NT2/D1 (cell line): ENCODE measurements at places on chromosomes 2 and 18.
A peak's percentile ranks its signal among the peaks of the same experiment; 100 is the strongest.

- no peak for DNase-seq
Measured at GRCh38 chr2:101521487-101521886, 46.6 kb upstream of the RFX8 start.

DNA sequence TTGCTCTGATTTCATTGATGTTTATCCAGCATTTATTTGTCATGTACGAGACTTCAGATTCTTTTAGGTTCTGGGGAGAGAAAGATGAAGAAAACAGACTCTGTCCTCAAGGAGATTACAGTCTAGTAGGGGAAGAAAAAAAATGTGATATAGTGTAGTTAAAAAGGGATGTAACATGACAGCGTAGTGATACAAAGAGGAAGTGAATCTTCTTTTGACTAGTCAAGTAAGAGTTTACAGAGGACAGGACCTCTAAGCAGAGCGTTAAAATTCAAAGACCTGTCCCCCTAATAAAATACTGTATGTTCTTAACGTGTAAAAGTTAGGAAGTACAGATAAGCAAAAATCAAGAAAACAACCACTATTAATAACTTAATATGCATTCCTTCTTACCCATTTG, 47.7 kb downstream of the NCOA1 start:
- DNase-seq: no peak

- DNase-seq: no peak
Measured at GRCh38 chr2:82636402-82637020, 1822.6 kb downstream of the SUCLG1 start.

GRCh38 chr2:128314348-128315121, 4.1 kb downstream of the HS6ST1 start:
- DNase-seq: no peak

DNA sequence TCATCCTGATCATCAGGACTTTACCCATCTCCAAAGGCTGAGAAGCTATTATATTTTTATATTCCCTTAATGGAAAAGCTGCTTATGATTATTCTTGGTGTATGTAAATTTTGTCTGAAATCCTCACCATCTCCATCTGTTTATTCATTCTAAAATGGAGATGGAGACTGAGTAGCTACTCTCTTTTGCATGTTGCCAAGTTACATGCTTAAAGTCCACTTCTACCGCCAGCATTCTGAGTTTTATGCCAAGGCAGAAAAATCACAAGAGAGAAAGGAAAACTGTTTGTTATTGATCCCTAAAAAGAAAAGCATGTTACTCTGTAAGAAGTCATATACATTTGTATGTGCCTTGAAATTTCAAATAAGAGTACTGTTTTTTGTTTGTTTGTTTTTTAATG, 94.4 kb upstream of the NOSTRIN start:
- no peak for DNase-seq

GRCh38 chr2:105384216-105384615, 14.6 kb downstream of the FHL2 start:
- DNase-seq: no peak

DNA sequence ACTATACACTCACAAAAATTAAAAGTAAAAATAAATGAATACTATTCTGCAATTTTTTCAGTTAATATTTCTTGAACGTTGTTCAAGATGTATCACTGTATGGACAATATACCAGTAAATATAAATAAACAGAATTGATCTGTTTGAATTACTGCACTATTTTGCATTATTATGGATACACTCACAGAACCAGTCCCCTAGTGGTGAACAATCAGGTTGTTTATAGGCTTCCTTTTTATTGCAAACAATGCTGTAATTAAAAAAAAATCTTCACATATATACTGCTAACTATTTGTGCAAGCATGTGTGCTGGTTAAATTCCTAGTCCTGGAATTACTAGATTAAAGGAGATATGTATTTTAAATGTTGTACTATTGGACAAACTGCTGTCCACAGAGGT, 306.0 kb downstream of the FBXO15 start:
- no peak for DNase-seq

DNA sequence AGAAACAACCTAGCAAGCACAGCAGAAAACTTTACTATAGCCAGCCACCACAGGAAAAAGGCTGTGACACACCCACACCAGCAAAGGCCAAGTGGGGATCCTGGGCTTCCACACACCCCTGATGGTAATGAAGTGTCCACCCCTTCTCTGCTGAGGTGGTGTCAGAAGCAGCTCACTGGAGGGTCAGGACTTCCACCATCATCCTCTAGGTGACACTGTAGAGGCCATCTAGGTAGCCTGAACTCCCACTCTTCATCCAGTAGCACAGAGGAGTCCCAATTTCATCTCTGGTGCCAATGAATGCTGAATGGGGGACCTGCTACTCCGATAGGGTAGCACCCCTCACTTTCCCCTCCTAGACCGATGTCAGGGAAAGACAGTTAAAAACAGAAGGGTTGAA, 1544.4 kb downstream of the LRP1B start:
- peak; percentile 38 for DNase-seq

- DNase-seq: no peak
Measured at GRCh38 chr18:67373636-67374035, 142.9 kb downstream of the DSEL start.

- DNase-seq: peak; percentile 25
Measured at GRCh38 chr2:17878281-17879136, at the start of gene KCNS3. Gene KCNS3, plus strand, starts transcription at chr2:17878667. Its CDS starts 52,342 bp downstream, at chr2:17931009.

- no peak for DNase-seq
Measured at GRCh38 chr2:174587579-174587978, 10.0 kb downstream of the WIPF1 start.

DNA sequence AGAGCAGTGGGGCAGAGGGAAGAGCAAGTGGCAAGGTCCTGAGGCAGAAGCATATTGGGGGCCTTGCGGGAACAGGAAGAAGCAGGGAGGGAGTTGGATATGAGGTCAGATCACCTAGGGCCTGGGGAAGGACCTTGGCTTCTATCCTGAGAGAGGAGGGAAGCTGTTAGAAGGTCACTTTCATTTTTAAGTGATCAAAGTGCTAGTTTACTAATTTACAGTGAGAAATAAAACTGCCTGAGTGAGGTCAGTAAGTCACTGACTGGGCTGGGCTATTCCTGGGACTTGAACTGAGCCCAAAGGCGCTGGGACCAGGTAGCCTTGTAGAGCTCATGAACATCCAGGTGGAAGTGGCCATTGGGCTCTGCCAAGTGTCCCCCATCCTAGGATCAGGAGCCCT, 76.6 kb upstream of the B3GNT7 start:
- DNase-seq: no peak

GRCh38 chr2:11758647-11759046, 12.2 kb downstream of the LPIN1 start:
- DNase-seq: no peak

DNA sequence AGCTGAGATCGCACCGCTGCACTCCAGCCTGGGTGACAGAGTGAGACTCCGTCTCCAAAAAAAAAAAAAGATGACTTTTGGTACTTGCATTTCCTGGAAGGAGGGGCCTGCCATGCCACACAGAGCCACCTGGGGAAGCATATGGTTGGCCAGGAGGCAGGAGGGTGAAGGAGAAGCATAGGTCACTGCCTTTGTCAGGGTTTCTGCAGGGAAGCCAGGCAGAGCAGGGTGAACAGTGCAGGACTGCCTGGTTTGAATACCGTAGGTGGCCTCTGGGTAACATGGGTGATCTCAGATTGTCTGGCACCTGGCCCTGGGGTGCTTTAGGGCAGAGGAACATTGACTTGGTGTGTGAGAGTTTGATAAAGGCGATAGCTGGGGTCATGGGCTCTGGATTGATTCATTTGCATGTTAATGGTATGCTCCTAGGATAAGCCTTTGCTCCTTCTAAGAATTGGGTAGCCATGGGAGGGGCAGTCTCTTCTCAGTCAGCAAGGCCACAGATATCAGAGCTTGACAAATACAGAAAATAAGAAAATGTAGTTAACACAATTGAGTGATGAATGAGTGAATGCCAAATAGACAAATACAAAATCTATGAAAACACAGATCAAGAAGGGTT, 124.0 kb upstream of the SEC11C start:
- no peak for DNase-seq

- DNase-seq: peak; percentile 54
Measured at GRCh38 chr2:121804340-121804739, 48.9 kb downstream of the TSN start.

DNA sequence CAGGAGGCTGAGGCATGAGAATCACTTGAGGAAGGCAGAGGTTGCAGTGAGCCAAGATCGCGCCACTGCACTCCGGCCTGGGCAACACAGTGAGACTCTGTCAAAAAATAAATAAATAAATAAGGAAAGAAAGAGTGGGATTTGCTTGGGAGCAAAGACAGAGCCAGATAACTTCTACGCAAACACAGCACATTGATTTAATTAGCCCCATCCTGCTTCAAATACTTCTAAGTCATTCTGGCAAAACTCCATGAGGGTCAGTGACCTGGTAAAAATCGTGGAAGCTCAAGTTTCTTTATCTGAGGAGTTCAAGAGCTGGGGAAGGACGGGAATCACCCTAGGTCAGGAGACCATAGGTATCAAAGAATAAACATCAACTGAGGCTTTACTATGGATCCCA, 70.6 kb upstream of the TCF7L1 start:
- DNase-seq: no peak

- no peak for DNase-seq
Measured at GRCh38 chr18:80178935-80179818, 68.1 kb downstream of the PARD6G start.

DNA sequence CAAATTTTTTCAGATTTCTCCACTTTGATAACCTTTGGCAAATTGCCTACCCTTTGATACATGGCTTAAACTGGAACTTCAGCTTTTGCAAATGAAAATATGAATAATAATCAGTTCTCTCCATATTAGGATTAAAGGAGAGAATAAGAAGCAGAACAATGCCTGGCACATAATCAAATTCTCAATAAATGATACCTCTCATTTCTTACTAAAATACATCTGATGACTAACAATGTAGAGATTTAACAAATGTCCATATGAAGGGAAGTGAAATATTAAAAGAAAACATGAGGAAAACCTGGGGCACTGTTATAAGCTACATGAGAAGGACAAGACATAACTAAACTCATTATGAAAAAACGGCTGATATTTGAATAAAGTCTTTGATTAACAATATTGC, 1103.6 kb downstream of the LRP1B start:
- DNase-seq: no peak

- no peak for DNase-seq
Measured at GRCh38 chr18:10457128-10457527, 2.7 kb downstream of the APCDD1 start.

DNA sequence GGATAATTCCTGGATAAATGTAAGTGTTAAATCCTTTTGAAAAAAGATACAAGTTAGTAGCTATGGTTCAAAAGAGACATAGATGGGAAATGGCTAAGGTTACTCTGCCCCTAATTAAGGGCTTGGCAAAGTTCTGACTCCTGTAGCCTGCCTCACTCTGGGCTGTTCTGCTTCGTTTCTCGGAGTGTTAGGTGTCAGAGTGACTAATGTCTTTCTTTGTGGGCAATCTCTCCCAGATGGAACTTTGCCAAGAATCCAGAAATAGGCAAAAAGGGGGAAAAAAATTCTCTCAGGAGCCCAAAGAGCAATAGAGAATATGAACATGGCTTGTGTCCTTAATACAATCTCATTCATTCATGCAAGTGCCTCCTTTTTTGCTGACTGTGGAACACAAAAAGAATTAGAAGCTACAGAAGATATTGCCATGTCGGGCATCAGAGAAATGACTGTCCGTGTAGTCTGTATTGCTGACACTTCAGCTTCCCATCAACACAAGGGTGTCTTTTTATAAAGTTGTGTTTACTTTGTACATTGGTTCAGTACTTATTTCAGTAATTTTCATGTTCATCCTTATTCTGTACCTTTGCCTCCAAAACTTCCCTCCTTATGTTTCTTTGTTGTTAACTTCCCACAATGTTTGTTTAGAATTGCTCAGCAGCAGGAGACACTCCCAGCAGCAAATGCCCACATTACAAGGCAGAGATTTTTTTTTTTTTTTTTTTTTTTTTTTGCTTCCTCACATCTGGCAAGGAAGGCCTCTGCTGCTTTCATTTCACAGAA, 134.0 kb downstream of the FTCDNL1 start:
- DNase-seq: no peak

DNA sequence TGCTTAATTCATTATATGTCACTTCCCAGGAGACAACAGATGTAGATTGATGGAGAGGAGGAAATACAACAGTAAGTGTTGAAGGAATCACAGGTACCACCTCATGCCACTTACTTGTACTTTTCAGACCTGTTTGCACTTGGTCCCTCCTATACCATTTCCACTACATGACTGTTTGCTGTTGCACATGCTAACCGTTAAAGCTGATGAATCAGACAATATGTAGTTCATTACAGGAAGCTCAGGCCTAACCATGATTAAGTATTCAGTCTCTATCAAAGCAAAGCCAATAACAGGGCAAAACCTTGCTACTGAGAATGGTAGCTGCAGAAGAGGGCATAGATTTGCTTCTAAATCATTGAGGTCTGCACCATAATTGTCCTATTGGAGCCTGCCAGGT, 30.2 kb upstream of the GRP start:
- no peak for DNase-seq

DNA sequence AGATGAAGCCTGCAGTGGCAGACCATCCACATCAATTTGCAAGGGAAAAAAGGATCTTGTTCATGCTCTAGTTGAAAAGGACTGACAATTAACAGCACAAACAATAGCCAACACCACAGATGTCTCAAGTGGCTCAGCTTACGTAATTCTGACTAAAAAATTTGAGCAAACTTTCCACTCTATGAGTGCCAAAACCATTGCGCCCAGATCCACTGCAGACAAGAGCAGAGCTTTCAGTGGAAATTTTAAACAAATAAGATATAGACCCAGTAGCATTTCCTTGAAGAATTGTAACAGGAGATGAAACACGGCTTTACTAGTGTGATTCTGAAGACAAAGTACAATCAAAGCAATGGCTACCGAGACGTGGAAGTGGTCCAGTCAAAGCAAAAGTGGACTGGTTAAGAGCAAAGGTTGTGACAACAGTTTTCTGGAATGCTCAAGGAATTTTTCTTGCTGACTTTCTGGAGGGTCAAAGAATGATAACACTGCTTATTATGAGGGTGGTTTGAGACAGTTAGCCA, 12.0 kb upstream of the ZNF396 start:
- no peak for DNase-seq

GRCh38 chr2:105723431-105723830, 21.3 kb upstream of the NCK2 start:
- DNase-seq: no peak

DNA sequence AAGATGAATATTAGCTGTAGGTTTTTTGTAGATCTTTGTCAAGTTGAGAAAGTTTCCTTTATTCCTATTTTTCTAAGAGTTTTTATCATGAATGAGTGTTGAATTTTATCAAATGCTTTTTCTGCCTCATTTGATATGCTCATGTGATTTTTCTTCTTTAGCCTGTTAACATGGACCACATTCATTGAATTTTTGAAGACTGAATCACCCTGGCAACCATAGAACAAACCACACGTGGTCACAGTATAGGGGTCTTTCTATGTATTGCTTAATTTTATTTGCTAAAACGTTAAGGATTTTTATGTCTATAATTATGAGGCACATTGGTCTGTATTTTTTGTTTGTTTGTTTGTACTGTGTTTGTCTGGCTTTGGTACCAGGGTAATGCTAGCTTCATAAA, 201.7 kb upstream of the CWC22 start:
- DNase-seq: no peak

GRCh38 chr2:19818543-19818942, 83.2 kb downstream of the TTC32 start:
- no peak for DNase-seq
